ENCODE measurements at places on chromosomes 5 and 9. TPM values are rescaled to one million over a fixed set of nuclear protein-coding genes. Genes with fewer than 3 reads are reported as not detected.

- no peaks in the 10 kb centered on the region for H3K27me3 ChIP-seq
- H3K4me1 ChIP-seq = no peaks in the 10 kb centered on the region
- H3K36me3 ChIP-seq = no peaks in the 10 kb centered on the region
These were observed 18.6 kb upstream of the PITX1 start for GRCh38 chr5:135052511-135053145.

DNA sequence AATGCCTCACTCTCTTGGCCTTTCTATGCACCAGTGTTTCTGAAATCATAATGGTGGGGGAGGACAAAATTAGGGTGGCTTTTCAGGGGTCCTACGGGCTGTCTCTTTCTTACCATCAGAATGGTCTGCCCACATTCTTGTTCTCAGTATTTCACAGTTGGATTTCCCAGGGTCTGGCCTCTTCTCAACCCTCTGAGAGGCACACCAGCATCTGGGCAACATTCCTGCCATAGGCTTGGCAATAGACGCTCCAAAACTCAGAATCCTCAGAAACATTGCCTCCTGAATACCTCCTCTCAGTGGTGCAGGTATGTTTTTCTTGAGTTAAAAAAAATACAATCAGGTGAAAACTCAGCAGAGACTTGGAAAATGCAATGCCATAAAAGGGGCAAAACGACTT lies 358.3 kb downstream of the NTRK2 start:
- H3K4me3 ChIP-seq = no peak overlapping the region
- DNase-seq = no peak
- no peaks in the 10 kb centered on the region for H3K36me3 ChIP-seq
- H3K27ac ChIP-seq = no peak overlapping the region
- H3K27me3 ChIP-seq = no peaks in the 10 kb centered on the region

The CBY3 gene
- not detected for total RNA-seq

- peak overlapping the region; percentile 91 for H3K27ac ChIP-seq
- no peaks in the 10 kb centered on the region for H3K36me3 ChIP-seq
- H3K4me1 ChIP-seq = peaks cover 28% of the 10 kb centered on the region
- DNase-seq = peak; percentile 71
- H3K27me3 ChIP-seq = no peaks in the 10 kb centered on the region
- peak overlapping the region; percentile 33 for H3K4me3 ChIP-seq
These were observed 9.1 kb downstream of the PTCH1 start for GRCh38 chr9:95507464-95508241.

All from body of pancreas (tissue), 4 donors.